ENCODE measurements at places on chromosomes 11 and 22. TPM values are rescaled to one million over a fixed set of nuclear protein-coding genes. Genes with fewer than 3 reads are reported as not detected.

Gene DRD4
- 5.5 TPM for total RNA-seq

GRCh38 chr11:6576471-6577373 lies 26.7 kb downstream of the RRP8 start:
- H3K4me1 ChIP-seq, result no peaks in the 10 kb centered on the region
- no peak for DNase-seq
- no peaks in the 10 kb centered on the region for H3K27me3 ChIP-seq
- H3K36me3 ChIP-seq, result no peaks in the 10 kb centered on the region

DNA sequence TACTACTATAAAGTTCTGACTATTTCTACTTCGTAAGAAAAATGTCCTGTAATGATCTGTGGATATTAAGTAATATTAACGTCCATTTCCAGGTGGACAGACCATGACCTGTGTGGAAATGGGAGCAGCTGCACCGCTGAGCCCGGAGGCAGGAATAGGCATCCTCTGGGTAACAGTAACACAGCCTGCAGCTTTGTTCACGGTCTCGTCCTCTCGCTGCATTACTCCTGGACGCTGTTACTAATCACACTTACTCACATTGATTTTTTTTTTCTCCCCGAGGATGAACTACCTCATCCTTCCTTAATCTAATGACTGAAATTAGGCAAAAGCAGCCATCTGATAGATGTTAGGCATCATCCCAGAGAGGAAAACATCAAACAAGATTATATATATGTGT lies 345.7 kb upstream of the NARS2 start:
- H3K4me1 ChIP-seq, result 0 out of 2 replicates have a peak, but pooled peaks cover 4% of the 10 kb centered on the region
- peaks cover 9% of the 10 kb centered on the region for H3K27me3 ChIP-seq
- no peak overlapping the region for H3K4me3 ChIP-seq
- H3K36me3 ChIP-seq, result no peaks in the 10 kb centered on the region

DNA sequence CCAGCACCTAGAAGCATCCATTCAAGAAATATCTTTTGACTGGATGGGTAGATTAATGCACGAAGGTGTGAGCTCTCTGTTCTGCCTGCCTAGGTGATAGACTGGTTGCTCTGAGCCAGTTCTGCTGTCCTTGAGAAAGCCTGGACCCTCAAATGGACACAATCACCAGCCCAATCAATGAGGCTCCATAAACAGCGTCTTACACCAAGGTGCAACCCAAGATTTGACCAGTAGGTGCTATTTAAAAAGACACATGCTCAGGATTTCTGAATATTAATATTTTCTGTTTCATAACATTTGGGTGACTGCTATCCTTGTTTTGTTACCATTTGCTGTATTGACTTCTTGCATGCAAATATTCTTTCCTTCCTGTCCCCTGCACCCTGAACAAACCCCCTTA lies 39.0 kb downstream of the PAMR1 start:
- H3K36me3 ChIP-seq, result peaks cover 20% of the 10 kb centered on the region
- DNase-seq, result no peak
- H3K4me1 ChIP-seq, result no peaks in the 10 kb centered on the region
- no peak overlapping the region for H3K4me3 ChIP-seq
- no peak overlapping the region for H3K27ac ChIP-seq

DNA sequence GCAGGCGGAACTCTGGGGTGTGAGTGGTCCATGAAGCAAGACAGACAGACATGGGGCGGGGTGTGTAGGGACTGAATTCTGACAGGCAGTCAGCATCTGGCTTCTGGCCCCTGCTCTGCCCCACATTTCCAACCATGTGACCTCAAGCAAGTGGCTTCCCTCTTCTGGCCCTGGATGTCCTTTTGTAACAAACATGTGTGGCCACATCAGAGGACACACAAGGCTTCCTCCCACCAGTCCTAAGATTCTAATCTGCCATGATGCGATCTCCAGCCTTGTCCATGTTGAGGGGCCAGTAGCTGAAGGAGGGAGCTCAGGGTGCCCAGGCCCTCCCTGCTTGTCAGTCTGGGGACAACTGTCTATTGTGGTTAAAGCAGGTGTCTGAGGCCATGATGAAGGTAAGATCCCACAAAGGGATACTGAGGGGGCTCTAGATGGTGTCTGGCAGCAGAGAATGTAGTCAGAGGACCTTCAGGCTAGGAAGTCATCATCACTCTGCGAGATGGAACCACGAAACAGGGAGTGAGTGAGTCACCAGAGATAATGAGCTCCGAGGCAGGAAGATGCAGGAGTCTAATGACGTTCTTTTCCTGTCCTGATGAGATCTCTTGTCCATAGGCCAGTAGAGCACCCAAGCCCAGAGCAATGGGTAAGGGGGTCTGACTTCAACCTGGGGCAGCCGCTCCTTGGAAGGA lies 27.4 kb downstream of the DRD2 start:
- no peak overlapping the region for H3K27ac ChIP-seq
- H3K4me1 ChIP-seq, result peaks cover 2% of the 10 kb centered on the region
- no peaks in the 10 kb centered on the region for H3K36me3 ChIP-seq
- H3K27me3 ChIP-seq, result no peaks in the 10 kb centered on the region
- DNase-seq, result no peak

- H3K4me1 ChIP-seq, result peaks cover 20% of the 10 kb centered on the region
- no peak overlapping the region for H3K27ac ChIP-seq
- no peaks in the 10 kb centered on the region for H3K36me3 ChIP-seq
- no peak for DNase-seq
Observed at GRCh38 chr11:35919244-35919643, 24.6 kb upstream of the LDLRAD3 start.

- H3K4me3 ChIP-seq, result no peak overlapping the region
- H3K27me3 ChIP-seq, result no peaks in the 10 kb centered on the region
- peaks cover 16% of the 10 kb centered on the region for H3K4me1 ChIP-seq
- DNase-seq, result peak; percentile 17
Observed at GRCh38 chr11:112523477-112523876, 262.8 kb upstream of the PLET1 start.

Gene HTR3B
- not detected for total RNA-seq
